Activated CD8-positive, alpha-beta memory T cell treated with anti-CD3 and anti-CD28 coated beads for 1 hour (primary cell): ENCODE measurements at places on chromosomes 7 and 10.

DNA sequence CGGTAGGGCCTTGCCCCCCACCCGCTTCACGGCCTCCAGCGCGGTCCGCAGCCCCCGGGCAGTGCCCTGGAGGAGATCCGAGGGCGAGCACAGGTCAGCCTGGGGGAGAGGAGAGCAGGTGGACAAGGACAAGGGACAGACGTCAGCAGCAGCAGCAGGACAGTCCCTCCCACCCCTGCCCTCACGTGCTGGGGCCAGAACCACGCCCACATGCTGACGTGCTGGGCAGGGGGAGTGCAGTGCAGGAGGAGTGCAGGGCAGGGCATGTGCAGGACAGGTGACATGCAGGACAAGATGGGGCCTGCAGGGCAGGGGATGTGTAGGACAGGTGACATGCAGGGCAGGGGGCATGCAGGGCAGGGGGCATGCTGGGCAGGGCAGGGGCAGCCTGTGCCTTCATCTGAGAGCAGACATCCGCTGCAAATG lies 1.5 kb upstream of the SAP25 start:
- DNase-seq = no peak

DNA sequence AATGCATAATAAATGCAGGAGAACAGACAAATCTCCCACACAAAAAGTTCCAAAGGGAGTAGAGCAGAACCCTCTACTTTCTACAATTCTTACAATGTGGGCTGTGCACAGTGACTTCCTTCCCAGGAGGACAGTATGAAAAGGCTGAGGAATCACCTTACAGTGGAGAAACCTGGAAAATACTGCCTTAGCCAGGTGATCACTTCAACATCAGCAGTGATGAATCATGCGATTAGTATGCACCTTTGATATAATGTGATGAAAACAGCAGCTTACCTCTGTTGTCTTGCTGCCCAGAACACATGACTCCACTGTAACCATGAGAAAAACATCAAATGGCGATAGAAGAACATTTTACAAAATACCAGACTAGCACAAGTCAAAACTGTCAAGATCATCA lies 329.7 kb upstream of the POM121L12 start:
- DNase-seq = no peak

DNA sequence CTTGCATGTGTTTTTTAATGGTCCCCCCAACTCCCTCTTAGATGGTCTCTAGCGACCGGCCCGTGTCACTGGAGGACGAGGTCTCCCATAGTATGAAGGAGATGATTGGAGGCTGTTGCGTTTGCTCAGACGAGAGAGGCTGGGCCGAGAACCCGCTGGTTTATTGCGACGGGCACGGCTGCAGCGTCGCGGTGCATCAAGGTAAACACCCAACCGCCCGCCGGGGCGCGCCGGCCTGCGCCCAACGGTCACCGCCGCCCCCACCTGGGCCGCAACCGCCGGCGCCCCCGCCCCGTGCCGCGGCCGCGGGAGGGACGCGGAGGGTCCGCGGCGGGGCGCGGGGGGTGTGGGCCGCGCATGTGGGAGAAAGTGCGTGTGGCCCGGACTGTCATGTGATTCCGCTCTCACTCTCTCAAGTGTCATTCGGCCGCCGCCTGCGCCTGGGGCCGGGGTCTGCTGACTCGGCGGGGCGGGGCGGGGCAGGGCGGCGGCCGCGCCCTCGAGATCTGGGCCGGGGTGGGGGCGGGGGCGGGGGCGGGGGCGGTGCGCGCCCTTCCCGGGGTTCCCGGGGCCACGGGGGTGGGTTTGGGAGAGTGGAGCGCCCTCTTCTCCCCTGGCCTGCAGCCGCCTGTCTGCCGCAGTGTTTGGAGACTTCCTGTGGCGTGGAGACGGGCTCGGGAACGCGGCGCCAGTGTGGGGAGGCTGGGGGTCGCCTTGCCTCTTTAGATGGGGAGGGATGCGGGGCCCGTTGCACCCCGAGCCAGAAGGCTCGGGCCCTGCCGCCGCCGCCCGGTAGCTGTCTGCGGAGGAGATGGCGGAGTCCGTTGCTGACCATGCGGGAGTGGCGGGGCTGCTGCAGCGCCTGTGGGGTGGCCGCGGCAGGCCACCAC lies 817 bp downstream of the MLLT10 start:
- no peak for DNase-seq

DNA sequence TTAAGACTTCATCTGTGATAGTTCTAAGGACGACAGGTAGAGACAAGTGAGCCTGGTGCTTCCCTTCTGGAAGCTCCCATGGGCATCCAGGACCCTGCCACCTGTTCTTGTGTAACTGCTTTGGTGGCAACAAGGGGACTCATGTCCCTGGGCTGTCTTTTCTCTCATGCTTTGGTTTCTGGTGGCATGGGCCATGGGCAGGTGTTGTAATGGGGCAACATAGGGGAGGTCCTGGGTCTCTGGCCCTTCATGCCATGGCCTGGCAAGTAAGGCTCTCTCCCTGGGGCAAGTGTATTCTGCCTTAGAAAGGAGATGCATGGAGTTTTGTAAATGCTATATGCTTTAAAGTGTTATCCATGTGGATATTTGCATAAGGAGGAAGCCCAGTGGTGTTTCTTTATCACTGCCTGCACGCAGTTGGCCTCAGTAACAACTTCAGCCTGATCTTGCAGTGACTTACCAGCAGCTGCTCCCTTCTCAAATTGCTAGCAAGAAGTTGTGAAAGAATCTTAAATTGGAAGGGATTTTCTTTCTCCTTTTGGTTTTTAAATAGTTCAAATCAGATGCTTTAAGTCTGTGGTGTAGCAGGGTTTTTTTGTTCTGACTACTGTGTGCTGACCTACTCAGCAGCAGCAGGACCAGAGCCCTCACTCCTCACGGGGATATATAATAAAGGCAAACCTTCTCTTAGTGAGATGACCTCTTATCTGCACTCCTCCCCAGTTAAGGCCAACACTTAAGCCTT lies 39.9 kb downstream of the OGDH start:
- DNase-seq = no peak

DNA sequence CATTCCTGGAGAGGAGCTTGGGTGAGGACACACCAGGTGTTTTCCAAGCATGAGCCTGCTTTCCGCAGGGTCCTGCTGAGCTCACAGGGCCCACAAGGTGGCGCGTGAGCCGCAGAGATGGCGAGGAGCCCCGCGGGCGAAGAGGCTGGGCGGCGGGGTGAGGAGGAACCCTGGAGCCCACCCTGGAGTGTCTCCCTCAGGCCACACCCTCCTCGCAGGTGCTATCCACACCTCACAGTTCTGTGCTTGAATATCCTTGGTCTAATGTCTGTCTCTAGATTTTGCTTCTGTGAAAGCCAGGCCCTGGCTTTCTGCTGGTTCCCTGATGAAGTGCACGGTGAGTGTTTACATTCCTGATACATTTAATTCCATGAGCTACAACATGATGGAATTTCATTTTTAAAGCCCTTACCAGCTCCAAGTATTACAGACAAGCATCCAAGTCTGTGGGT lies 433.6 kb downstream of the ACTR3B start:
- DNase-seq = no peak

GRCh38 chr10:33571616-33572015 lies 237.1 kb upstream of the NRP1 start:
- DNase-seq = no peak

DNA sequence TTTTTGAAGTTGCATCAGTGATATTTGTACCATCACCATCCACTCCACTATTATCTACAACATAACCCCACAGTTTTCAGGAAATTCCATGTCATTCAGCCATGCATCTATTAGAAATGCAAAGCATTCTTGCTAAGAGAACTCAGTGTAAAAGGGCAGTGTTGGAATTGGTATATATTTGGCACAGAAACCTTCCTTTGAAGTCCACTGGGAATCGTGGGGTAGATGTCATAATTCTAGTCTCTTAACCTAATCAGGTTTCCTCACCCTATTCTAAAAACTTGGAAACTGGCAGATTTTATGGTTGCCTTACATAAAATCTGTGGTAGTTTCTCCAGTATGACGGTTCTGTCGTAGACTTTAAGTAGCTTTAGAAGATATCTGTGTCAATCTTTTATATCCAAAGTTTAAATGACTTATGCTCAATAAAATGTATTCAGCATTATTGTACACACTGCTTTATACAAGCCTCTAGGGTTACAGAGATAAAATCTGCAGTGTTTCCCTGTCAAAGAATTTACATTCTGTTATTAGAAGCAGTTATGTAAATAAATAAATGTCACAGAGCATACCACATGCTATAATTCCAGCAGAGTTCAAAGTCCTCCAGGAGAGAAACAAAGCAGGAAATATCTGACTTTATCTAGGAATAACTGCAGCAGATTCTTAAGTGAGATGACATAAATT lies 704.4 kb upstream of the CELF2 start:
- DNase-seq = no peak

DNA sequence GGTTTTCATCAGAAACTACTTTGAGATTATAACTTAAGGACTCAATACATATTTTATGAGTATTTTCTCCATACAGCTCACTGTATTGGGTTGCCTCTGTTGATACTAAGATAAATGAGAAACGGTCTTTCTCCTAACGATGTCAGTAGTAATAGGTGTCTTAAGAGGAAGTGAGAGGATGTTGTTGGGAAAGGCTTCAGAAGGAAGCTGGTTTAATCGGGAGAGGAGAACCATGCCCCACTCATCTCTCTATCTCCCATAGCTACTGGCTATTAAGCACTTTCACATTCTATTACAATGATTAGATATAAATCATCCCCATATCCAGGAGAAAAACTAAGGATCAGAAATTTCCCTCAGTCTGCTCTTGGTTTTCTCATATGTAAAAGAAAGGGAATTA lies 2.0 kb downstream of the CLEC5A start:
- DNase-seq = no peak

DNA sequence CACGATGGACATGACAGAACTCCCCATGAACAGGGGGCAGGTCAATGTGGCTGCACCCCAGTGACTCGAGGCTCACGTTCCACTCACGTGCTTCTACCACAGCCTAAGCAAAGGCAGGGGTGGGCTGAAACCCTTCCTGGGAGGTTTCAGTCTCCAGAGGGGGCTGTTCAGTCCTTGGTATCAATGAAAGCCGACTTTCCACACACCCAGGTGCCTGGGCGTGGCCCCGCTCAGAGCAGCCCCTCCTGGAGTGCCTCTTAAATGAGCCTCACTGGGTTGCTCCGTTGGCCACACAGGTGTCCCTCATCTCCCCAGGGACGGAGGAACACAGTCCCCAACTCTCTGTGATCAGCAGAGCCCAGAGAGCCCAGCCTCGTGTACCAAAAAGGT lies 90.5 kb upstream of the PDGFA start:
- no peak for DNase-seq

DNA sequence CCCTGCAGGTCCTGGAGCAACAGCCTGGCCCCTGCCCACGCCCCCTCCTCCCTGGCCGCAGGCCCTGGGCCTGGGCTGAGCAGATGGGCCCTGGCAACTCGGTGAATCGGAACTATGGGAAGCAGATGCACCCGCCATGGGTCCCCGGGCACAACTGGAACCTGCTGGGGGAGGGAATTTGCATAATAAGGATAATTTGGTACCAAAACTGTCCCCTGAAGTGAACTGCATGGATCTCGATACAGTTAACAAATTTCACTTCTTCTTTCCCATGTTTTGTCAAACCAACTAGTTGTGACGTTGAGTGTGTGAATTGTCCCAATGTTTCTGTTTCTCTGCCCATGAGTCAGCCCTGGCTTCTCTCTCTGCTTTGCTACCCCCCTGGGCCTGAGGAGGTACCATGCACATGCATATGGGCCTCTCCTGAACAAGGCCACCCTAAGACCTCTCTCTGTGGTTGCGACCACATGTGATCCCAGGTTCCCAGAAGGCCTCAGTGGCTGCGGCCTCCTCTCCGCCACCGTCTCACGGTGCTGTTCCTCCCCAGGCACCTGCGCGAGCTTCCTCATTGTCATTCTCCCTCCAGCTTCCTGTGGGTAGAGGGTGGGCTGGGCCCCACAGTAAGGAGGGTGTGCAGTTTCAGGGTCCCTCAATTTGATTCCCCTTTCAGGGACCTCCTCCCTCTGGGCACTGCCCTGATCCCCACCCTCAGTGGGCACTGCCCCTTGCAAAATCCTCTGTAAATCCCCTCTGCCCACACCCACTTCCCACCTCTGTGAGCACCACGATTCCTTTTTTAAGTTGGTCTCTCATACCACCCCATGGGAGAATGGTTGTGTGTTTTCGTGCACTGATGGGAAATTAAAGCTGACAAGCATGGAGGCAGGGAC lies 40.0 kb downstream of the FIGNL1 start:
- no peak for DNase-seq

GRCh38 chr7:40151504-40151903 lies 16.7 kb downstream of the SUGCT start:
- no peak for DNase-seq

DNA sequence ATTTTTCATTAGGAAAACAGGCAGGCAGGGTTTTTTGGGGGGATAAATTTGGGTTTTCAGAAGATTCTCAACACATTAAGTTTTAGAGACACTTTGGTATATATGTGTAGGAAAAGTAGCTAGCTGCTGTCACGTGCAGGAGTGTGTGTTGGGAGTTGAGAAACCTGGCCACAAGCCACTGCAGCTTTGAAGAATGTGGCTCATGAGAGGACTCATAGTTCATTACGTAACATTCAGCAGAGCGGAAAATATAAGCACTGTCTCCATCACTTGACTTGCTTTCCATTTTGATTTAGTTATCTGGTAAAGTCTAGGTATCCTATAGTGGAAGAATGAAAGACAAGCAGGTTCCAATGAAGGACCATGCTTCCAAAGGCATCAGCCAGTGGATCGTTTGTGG lies 31.2 kb downstream of the SMNDC1 start:
- no peak for DNase-seq

- DNase-seq = no peak
Measured at GRCh38 chr7:25638590-25639244, 410.4 kb upstream of the NPVF start.

GRCh38 chr10:120735773-120736371 lies 115.3 kb upstream of the WDR11 start:
- DNase-seq = no peak

DNA sequence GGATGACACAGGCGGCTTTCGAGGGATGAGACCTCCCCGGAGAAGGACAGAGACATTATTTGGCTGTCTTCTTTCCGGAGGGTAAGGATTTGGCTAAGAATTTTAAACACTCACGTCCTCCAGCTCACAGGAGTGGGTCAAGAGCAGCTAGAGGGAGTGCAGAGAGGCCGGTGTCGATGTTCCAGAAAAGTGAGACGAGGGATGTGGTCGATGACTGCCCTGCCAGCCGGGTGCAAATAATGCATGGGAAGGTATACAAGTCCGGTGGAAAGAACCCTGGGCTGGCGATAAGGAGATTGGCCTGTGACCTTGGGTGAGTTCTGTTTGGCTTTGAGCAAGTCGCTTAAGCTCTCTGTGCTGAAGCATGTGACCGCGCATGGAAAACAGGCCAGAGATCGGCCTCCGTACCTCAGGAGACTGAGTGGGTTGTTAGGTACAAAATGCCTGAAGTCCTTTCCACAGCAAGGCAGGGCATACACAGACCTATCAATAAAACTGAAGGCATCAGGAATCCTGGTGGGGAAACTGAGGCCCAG lies 149.1 kb downstream of the UBE2H start:
- no peak for DNase-seq

DNA sequence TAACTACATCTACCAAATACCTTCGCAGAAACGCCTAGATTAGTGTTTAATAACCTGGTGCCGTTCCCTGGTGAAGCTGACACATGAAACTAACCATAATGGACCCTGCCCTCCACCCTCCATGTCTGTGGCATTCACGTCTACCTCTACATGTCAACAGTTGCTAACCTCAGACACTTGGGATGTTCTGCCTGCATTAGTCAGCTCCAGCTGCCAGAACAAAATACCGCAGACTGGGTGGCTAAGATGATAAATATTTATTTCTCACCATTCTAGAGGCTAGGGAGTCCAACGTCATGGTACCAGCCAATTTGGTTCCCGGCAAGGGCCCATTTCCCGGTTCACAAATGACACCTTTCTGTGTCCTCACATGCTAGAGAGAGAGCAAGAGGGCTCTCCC lies 118.5 kb upstream of the CHST15 start:
- DNase-seq = no peak

- no peak for DNase-seq
Measured at GRCh38 chr10:53898532-53898931, 902.5 kb downstream of the PCDH15 start.
